Sciatic nerve (tissue), 2 donors: ENCODE measurements at places on chromosomes 13 and 19. TPM values are rescaled to one million over a fixed set of nuclear protein-coding genes. Genes with fewer than 3 reads are reported as not detected.

ZNF560 gene
- total RNA-seq: not detected

ANKLE1 gene
- 1.7 TPM for total RNA-seq

ZIC2 gene
- total RNA-seq: not detected

MBD3L3 gene
- total RNA-seq: not detected

ATP5F1D gene
- 90.9 TPM for total RNA-seq

CYP4F3 gene
- 4.8 TPM for total RNA-seq

OSCAR gene
- 4.0 TPM for total RNA-seq

RNF225 gene
- not detected for total RNA-seq
